ENCODE measurements at places on chromosomes 4 and X.

DNA sequence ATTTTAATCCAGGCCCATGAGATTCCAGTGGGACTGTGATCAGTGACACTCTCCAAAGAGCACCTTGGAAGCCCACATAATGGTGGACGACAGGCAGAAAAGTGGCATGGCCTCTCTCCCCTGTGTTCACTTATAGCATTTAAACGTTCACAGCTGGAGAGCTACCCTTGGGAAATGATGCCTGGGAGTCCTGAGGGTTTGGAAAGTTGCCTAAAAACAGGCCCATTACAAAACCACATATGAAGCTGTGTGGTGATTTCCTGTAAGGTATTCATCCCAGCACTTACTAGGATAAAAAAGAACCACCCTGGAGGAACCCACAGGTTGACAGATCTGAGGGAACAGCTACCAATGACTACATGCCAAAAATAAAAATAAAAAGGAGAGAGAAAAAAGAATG lies 193.2 kb downstream of the RASL11B start:
- no peak for DNase-seq

DNA sequence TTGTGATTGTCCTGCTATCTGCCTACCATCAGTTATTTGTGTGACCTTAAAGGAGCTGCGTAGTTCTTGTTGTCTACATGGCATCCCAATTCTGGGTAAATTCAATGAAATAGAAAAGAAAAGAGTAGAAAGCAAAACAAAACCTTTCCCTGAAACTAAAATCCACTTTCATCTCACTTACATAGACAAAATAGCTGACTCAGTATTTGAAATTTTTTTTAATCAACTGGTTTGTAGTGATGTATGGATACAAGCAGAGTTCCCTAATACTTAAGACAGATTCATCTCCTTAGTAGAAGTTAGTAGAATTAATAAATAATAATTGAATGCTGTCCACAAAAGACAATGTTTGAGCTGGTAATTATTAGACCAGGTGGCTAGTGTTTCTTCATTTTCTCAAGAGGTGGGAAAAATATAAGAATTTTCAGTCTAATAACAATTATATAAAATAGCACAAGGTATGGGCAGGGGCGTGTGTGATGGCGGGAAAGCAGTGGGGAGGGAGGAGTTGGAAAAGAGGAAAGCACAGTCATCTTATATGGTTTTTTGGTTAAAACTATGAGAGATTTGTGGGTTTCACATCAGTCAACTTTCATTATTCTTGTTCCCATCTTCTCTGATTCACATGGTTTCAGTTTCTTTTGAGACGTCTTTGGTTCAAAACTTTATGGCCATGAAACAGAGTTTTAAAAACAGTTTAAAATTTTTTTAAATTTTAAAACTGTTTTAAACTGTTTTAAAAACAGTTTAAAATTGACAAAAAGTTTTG lies 275.2 kb downstream of the SPRY1 start:
- DNase-seq: no peak

DNA sequence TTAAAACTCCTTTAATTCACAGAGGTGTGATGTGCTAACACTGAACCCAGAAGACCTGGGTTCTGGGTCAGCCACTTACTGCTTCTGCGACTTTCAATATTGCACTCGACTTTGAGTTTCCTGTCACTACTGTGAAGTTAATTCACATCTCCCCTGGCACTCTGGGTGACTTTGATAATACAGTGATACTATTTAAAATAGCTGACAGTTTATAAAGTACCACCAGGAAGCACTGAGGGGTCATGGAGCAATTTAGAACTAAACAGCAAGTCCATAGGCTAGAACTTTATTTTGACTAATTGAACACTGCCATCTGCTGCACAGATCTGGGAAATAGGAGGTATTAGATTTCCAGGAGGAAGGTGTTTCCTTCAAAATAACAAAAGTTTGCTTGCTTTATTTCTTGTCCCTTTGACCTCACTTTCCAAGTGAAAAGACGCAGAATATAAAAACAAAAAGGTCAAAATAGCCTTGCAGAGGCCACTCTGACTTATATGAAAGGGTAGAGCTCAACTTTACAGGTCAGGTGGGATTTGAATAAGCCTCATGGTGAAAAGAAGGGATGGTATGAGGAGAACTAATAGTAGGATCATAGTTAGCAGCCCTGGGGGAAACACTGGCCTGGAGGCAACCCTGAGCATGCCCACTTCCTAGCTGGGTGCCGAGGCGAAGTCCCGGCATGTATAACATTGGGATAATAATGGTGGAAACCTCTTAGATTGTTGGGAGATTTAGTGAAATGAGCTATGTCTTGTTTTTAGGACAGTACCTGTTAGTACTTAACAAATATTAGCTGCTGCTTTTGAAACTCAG lies 53.4 kb downstream of the ZNF518B start:
- peak; percentile 9 for DNase-seq

DNA sequence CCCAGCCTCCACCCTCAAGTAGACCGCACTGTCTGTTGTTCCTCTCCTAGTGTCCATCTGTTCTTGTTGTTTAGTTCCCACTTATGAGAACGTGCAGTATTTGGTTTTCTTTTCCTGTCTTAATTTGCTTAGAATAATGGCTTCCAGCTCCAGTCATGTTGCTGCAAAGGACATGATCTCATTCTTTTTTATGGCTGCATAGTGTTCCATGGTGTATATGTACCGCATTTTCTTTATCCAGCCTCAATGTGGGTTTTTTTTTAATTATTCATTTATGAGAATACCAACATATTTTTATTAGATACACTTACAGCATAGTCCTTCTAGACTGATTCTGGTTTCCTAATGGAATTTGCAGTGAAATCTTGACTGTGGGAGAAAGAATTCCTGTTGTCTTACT lies 1.3 kb downstream of the VMA21 start:
- DNase-seq: no peak

DNA sequence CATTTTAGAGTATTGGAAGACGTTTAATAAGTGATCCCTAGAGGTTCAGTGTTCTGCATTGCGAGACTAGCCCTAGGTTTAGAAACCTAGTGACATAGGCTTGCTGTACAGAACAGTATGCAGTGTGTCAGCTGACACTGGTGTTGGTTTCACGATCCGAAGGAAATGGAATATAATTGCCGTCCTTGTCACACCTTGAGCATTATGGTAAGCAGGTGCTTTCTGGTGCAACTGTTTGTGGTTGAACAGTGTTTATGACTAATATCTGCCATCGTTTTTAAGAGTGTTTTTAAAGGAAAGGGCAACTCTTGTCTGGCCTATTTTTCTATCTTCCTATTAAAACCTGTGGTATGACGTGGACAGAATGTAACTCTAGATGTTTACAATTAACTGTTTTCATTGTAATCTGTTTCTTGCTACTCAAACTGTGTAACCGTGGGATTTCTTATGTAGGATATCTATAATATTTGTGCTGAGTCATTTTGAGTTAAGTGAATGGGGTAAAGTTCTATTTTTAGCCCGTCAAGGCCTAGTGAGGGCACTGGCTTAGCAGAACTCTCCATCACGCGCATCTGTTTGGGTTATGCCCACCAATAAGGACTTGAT lies 53.8 kb upstream of the TBC1D14 start:
- DNase-seq: no peak

- no peak for DNase-seq
These were observed 69.2 kb upstream of the FAT1 start for GRCh38 chr4:186792728-186793366.

GRCh38 chrX:23871905-23872546 lies 35.7 kb downstream of the APOO start:
- DNase-seq: no peak

Measured in NCI-H748 treated with DMSO at 0.1 percent for 48 hours (cell line).